ENCODE measurements at places on chromosomes 6 and 20.
A peak's percentile ranks its signal among the peaks of the same experiment; 100 is the strongest.

DNA sequence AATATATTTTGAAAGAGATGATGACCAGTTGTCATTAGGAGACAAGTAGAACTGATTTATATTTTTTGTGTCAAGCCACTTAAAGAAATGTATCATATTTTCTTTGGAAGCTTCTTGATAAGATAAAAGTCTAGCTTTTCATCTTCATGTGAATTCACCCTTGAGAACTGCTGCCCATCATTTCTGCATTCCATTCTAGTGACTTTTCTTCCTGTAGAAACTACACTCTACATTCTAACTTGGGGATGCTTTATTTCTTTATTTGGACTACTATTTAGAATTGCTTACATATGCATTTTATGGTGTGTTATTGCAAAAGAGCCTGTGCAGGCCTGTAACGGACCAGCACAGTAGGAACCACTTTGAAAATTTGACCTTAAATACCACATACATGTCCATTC is 335.0 kb upstream of the KCNQ5 start:
- no peak for ATAC-seq

DNA sequence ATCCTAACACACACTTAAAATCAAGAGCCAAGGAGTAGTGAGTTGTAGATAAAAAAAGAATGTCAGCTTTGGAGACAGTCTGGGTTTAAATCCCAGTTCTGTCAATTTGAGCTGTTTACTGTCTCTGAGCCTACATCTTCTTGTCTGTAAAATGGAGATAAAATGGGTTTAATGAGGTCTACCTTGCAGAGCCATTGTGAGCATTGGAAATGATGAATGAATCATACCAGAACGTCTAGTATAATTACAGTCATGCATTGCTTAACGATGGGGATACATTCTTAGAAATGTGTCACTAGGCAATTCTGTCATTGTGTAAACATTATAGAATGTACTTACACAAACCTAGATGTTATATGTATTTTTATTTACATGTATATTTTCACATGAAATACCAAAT is 17.6 kb upstream of the SGK2 start:
- peak; percentile 63 for ATAC-seq

DNA sequence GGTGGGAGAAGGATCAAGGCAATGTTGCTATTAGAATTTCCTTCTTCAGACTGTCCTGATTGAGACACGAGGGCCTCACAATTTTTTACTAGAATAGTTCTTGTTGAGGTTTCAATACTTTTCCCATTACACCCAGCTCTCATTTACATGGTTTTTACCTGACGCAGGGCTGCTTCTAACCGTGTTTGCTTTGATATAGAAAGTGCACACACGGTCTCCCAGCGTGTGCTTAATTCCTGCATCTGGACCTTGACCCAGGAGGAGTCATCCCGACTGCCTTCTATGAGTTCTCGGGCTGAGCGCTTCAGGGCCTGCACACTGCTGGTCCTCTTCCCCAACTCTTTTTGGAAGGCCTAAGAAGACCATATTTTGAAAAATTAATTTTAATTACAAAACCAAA is 160.2 kb downstream of the DST start:
- ATAC-seq, result no peak

GRCh38 chr6:167674486-167674885 is 152.2 kb upstream of the AFDN start:
- ATAC-seq, result no peak

DNA sequence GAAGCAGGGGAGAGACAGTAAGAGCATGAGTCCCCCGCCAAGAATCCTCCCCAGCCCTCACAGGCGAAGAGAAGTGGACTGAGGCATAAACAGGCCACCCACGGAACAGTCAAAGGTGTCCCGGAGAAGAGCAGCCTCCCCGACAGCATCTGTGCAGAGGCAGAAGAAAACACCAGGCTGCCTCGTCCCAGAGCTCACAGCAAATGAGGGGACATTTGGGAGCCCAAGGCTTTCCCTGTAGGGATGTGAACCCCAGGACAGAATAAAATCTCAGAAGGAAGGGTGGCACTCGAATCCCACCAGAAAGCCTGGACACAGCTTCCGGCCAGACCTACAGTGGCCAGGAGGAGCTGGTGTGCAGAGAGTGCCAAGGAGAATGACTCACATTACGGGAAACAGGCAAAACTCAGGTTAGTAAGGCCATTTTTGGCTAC is 90.4 kb downstream of the DLL1 start:
- ATAC-seq, result peak; percentile 32

DNA sequence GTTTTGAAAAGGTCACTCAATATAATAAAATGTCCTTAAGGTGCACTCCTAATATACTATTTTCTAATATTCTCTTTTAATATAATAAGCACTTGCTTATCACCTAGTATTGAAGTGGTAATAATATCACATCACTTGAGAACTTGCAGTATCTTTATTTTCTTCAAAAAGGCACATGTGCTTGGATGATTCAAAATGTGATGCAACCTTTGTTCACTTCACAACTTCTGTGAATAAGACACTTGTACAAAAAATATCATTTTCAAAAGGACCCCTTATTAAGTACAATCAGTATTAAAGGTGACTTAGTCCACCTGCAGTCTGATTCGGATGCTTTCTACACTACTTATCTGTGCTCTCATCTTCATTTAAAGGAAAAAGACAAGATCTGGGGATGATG is 3.4 kb downstream of the PRELID3B start:
- ATAC-seq, result no peak

GRCh38 chr20:62811720-62812119 is 5.1 kb upstream of the COL9A3 start:
- ATAC-seq, result no peak

- ATAC-seq, result peak; percentile 71
These were observed 84.9 kb upstream of the CARMIL1 start for GRCh38 chr6:25194172-25194678.

GRCh38 chr20:35891375-35891774 is 62.9 kb downstream of the SCAND1 start:
- no peak for ATAC-seq

DNA sequence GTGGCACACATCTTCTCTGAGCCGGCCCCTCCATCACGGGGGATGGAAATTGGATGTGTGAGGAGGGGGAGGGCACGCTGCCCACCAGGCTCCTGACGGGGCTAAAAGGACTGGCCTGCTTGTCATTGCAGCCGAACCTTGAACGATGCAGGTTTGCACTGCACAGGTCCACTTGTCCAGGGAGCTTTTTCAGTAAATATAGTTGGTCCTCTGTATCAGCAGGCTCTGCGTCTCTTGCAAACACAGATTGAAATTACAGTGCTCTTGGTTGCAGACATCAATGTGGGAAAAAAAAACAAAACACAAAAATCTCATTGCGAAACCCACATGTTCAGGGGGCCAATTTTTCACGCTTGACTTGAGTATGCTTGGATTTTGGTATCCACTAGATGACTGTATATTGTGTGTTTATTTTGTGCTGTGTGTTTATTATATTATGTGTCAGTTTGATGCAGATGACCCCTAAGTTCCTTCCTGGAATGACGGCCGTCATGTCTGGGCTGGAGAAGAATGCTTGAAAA is 29.2 kb downstream of the ERMARD start:
- no peak for ATAC-seq

DNA sequence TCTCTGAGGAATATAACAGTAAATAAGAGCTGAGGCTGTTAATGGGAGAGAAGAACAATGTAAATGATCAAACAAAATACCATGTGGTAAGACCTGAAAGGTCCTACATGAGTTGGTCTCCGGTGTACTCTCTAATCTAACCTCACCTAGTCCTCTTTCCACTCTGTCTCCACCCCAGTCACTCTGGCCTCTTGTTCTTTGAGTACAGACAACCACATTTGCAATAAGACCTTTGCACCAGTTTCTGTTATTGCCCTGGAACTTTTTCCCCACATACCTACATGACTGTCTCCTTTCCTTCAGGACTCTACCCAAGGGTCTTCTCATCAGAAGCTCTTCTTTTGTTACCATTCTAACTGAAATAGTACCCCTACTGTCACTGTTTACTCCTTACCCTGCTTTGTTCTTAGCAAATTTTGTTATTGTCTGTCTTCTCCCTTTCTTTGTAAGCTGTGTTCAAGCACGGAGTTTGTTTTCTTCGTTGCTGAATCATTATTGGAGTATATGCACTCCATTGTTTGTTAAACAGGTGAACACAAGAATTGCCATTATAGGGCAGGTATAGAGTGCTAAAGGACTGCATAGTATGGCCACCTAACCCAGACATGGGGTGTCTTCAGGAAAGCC is 37.3 kb downstream of the MAPK14 start:
- ATAC-seq, result no peak

DNA sequence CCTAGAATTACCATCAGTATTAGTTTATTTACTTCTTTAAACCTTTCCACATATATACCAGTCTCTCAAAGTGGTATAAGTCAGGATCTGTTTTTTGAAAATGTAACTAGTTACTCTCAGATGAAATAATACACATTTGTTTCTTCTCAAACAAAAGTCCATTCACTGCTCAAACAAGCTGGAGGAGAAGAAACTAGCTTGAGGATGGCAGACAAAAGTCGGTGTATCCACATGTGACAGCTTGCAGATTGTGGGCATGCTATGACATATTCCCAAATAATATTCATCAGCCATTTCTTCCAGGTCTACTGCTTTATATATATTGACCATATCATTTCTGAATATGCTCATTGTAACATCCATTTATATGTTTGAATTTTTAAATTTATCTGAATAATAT is 197.4 kb upstream of the KCNQ5 start:
- ATAC-seq, result no peak

GRCh38 chr6:90896075-90896547 is 309.2 kb upstream of the MAP3K7 start:
- ATAC-seq, result no peak

DNA sequence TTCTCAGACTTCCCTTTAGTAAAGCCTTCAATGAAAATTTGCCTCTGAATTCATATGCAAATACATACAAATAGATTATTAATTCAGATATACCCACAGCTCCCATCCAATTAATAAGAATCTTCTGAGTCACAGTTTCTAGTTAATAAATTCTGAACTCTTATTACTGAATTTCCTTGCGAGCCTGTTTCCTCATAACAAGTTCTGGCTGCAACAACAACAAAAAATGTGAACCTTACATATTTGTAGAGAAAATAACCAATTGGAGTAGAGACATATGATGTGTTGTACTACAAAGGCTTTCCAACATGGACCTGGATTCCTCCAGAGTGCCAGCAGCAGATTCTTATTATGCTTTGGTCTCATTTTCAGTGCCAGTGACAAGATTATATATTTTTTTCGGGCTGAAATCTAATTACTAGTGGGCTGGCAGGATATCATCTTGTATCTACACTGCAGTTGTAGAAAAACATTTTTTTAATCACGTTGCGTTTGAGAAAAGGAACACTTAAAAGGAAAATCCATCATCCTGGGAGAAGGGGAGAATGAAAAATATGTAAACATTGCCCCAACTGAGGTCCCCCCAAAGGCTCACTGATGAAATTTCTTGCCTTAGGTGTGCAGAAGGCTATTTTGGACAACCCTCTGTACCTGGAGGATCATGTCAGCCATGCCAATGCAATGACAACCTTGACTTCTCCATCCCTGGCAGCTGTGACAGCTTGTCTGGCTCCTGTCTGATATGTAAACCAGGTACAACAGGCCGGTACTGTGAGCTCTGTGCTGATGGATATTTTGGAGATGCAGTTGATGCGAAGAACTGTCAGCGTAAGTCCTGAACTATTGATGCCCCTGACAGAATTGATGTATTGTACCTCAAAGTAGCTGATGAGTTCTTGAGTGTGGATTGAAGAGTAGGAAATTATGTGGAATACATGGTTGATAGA is 404.6 kb downstream of the LAMA2 start:
- no peak for ATAC-seq

- no peak for ATAC-seq
These were observed 315.1 kb downstream of the TFAP2C start for GRCh38 chr20:56943946-56944945.

DNA sequence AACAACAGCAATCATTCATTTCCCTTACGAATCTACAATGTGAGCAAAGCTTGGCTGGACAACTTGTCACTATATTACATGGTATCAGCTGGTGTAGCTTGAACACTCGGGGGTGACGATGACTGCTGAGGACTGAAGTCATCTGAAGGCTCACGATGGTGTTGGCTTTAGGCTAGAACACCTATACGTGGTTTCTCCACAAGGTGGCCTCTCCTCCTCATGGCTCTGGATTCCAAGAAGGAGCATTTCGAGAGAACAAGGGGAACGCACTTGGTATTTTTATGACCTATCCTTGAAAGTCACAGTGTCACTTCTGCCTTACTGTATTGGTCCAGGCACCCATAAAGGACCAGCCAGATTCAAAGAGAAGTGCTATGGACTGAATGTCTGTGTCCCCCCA is 37.5 kb upstream of the ADGRF1 start:
- ATAC-seq, result no peak

GRCh38 chr20:47795214-47795907 is 10.1 kb upstream of the SULF2 start:
- peak; percentile 79 for ATAC-seq

DNA sequence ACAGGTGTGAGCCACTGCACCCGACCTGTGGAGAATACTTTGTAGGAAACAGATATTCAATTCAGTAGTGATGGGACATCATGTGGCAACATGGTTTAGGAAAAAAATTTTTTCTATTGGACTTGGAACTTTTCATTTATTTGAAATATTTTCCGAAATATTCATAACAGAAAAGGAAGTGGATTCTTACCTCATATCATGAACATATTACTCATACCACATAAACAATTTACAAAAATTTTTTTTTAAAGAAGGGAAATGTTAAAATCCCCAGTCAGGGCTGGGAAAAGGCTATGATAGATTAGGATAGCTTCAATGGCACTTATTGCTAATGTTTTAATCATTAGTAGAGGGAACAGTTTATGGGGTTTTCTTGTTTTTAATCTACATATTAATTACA is 6.8 kb upstream of the ALDH8A1 start:
- no peak for ATAC-seq

GRCh38 chr6:25946631-25947030 is 16.0 kb upstream of the TRIM38 start:
- no peak for ATAC-seq

DNA sequence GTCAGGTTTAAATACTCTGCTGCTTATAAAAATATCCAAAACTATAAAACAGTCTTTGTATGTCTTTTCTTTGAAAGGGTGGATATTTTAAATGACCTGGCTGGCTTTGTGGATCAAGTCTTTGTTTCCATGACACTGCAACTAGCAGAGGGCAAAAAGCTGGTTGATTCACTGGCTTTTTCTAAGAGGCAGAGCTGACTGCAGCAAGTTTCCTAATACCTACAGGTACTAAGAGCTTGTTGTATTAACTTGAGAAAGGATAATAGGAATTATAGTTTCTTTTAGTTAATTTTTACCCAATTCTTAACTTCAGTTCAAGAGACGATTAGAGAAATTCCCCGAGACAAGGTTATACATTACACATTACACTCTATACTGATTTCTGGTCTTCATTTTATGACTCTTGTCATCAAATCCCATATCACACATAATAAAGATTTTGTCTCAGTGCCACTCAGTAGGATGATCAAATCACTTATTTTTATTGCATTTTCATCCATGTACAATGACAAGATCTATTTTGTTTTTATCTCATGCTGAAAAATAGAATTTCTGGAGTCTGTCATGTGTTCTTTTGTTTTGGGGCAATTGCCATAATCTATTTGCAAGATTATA is 120.1 kb upstream of the RIMS1 start:
- no peak for ATAC-seq
